ENCODE measurements at places on chromosomes 2 and 18.

GRCh38 chr2:231397928-231398294 is 2.4 kb downstream of the B3GNT7 start:
- DNase-seq, result no peak

DNA sequence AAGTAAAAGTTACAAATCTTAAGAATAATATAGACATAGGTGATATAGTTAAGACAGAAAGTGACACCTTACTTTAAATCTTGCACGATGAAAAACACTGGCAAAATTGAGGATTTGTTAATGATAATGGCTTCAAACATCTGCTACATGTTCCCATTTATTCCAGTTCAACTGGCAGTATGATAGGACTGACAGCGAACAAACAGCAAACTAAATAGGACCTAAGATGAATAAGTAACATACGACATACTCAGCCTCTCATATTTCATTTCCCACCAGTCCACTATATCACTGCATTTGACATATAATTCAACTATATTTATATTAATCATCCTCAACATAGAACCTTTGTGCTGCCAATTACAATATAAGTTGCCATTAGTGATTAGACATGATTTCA is 36.3 kb downstream of the ACVR1C start:
- DNase-seq, result no peak

- no peak for DNase-seq
Measured at GRCh38 chr18:36294031-36294430, 3.5 kb upstream of the FHOD3 start.

- no peak for DNase-seq
Measured at GRCh38 chr2:157989227-157989626, 112.4 kb upstream of the UPP2 start.

- DNase-seq, result no peak
Measured at GRCh38 chr2:43444989-43445645, 150.7 kb downstream of the THADA start.

DNA sequence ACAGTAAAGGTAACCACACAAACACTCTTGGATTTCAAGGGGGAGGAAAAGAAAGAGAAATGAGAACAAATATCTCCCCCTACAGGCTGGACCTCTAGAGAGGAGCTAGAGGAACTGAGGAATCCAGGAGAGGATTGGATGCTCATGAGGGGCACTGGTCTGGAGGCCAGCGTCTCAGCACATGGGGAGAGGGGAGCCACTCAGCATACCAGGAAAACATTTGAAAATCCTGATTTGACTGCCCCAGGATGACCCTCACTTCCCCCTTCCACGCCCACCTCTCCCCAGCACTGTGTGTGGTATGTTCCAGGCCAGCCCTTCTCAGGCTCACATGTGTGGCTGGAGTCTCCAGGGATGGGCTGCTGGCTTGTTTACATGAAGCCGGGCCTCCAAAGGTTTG is 396.8 kb upstream of the ID2 start:
- DNase-seq, result no peak

DNA sequence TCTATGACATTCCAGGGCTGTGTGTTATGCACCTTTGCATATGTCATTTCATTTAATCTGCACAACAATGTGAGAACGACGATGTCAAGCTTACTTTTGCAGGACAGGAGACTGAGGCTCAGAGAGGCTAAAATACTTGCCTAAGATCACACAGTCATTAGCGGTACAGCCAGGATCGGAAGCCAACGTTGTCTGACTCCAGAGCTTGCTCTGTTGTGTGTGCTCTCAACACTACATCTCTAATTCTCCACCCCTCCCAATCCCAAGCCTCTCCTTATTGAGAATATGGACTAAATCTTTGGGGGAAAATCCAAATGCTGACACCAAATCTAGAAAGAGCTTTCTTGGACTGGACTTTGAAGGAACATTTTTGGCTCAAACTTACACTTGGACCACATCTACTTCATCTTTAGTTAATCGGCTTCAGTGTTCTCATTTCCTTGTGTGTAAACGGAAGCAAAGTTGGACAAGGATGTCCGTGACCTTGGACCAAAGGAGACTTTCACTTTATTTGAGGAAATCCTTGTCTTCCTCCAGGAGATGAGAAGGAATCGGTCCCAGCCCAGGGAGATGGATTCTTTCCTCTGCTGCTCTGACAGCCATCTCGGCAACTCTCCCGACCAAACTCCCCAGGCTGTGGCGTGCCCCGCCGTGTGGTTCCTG is 242.4 kb downstream of the LPIN1 start:
- DNase-seq, result no peak

All from stimulated activated CD4-positive, alpha-beta T cell treated with anti-CD3 and anti-CD28 coated beads, Interleukin-4, amount 100 ng/mL, for 4 hours (primary cell).